ENCODE measurements at places on chromosomes 3 and 15.

DNA sequence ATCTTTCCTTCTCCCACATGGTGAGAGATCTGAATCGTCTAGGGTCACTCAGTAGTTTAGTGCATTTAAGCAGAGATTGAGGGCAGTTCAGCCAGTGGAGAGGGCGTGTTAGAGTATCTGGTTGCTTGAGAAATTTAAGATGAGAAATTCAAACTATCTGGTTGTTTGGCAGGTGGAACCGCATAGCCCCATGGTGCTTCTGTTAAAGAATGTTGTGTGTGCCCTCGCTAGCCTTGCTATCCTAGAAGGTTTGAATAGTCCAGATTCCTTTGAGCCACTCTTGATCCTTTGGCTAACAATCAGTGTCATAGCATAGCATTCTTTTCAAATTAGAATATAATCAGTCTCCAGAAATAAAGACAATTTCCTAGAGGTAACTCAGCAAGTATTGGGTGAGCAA, 32.1 kb downstream of the ABHD17C start:
- no peak for DNase-seq

DNA sequence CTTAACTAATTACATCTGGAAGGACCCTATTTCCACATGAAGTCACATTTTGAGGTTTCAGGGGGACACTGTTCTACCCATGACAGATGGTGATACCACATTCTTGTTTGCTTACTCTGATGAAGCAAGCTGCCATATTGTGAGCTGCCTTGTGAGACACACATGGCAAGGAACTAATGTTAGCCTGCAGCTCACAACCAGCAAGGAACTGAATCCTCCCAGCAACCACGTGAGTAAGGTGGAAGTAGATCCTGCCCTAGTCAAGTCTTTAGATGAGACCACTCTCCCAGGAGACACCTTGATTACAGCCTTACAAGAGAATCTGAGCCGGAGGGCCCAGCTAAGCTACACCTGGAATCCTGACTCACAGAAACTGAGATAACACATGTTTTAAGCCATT, 160.1 kb downstream of the PDE8A start:
- no peak for DNase-seq

- no peak for DNase-seq
Observed at GRCh38 chr3:54036543-54036942, 85.8 kb upstream of the CACNA2D3 start.

DNA sequence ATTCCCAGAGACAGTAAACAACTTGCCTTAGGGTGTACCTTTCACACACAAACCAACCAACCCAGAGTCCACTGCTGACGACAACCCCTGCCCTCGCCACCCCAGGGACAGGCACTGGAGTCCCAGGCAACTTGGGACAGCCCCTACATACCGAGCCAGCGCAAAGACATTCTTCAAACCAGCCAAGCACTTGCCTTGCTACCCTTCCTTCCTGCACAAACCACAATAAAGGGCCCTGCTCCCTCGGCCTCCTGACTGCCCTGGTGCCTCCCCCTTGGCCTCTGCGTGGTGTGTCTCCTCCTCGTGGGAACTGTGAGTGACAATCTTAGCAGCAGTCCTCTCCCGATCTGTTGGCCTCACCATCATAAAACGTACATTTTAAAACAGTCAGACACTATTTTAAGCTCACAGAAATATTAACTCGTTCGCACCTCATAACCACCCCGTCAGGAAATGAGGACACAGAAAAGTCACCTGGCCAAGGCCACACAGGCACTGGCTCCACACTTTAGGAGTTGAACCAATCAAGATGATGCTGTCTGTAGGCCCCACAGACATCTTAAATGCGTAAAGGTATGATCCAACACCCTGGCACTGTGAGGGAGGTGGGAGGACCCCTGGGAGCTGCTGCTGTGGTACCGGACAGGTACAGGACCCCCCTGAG, 113.8 kb downstream of the ADCY5 start:
- DNase-seq = no peak

DNA sequence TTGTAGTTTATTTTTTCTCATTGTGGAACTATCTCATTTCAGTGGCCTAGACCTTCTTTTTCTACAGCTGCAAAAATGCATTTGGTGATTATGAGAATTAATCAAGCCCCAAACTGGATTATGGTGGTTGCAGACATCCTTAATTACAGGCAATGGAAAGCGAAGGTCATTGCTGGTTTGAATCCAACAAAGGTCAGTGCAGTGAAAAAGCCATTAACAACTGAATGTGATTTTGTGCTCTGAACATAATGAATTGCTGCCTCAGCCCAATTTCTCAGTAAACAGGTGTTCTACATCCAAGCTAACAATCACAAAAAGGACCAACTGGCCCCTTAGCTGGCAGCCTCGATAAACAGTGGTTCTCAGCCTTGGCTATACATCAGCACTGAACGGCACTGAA, 260.1 kb upstream of the DPPA4 start:
- DNase-seq = no peak

DNA sequence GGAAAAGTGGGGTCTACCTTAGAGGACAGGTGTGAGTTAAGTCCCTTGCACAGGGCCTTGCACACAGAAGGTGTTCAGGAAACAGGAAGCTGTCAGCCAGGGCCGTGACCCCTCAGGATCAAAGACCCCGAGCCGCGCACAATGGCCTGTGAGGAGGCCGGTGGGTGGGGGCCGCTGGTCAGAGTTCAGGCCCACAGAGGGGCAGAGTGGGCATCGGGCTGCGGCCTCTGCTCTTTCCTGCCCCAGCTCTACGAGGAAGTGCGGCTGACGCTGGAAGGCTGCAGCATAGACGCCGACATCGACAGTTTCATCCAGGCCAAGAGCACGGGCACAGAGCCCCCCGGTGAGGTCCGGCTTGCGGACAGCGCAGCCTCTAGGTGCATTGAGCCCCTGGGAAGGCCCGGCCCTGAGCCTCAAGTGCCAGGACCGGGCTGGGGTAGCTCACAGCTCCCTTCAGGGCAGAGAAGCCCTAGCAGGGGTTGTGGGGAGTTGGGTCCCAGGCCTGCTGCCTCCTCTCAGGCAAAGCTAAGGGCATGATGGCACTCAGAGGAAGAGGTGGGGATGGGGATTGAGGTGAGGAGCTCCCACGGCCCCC, 37.2 kb downstream of the PSTPIP1 start:
- DNase-seq = no peak

GRCh38 chr15:39411102-39411989, 169.5 kb upstream of the THBS1 start:
- no peak for DNase-seq

GRCh38 chr3:171833789-171834460, 9.2 kb upstream of the TMEM212 start:
- DNase-seq = no peak

- no peak for DNase-seq
Observed at GRCh38 chr15:72372361-72372760, 3.5 kb downstream of the HEXA start.

GRCh38 chr3:123289391-123290106, 87.8 kb downstream of the SEC22A start:
- no peak for DNase-seq

DNA sequence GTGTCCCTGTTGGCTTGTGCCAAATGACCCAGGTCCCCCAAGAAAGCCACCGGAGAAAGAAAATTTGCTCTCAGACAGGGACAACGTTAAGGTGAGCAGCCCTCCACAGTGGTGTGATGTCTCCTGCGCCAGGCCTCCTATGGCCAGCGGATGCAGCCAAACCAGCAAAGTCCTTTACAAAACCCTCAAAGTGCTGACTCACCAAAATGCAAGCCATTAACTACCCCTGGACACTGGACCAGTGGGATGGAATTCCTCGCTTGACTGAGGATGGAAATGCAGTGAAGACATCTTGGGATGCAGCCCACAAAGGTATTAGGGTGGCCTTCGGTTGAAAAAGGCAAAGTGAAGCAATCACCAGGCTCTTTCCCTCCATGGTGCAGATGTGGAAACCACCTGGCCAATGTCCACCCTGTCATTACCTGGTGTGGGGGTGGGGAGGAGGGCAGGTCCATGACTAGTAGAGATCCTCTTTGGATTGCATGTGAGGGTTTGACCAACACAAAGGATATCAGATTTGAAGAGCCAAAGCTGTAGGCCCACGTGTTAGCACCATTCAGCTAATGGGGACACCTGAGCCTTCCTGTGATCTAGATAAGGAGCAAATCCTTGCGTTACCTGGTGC, 127.4 kb upstream of the SLC6A11 start:
- DNase-seq = no peak

Measured in stimulated activated CD4-positive, alpha-beta T cell treated with anti-CD3 and anti-CD28 coated beads, Interleukin-1b, Interleukin-23, amount 100 ng/mL, for 24 hours (primary cell).